NCI-H146 (cell line): ENCODE measurements at places on chromosomes 6 and 20.

GRCh38 chr20:50040432-50041245 is 57.9 kb downstream of the SNAI1 start:
- no peak for DNase-seq

DNA sequence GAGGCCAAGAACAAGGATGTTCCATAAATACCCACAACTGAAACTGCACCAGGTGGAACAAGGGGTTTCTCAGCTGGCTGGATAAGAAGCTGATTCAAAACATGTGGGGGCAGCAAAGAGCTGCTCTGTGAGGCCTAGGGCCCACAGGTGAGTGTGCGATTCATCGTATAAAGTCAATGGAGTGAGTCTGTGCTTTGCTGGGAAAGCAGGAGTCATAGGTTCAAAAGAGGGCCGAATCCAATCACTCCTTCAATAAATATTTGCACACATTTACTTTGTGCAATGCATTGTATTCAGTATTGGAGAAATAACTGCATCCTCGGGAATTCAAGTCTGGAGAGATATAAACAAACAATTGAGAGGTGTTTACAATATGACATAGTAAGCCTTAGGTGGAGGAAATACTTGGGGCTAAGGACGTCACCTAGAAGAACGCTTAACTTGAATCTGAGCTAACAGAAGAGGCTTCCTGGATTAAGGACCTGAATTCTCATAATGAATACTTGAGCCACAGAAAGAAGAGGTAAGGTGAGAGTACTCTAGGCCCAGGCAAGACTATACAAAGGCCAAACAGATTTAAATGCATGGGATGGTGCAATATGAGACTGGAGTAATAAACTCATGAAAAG is 83.7 kb upstream of the TMEM30A start:
- peak; percentile 43 for DNase-seq

DNA sequence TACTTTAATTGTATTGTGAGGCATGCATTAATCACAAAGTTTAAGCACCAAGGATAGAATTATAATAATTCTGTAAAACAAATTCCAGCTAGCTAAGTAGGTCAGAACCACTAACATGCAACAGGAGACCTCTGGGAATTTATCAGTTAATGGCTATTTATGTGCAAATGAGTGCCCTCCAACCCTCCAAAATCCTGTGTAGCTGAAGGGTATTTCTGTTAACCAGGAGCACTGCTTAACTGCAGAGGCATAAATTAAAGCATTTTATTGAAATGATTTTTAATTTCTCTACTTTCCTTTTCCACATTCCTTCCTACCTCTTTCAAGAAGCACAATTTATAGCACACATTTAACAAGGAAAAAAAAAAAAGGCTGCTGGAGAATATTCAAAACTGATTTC is 77.0 kb downstream of the MMS22L start:
- no peak for DNase-seq

DNA sequence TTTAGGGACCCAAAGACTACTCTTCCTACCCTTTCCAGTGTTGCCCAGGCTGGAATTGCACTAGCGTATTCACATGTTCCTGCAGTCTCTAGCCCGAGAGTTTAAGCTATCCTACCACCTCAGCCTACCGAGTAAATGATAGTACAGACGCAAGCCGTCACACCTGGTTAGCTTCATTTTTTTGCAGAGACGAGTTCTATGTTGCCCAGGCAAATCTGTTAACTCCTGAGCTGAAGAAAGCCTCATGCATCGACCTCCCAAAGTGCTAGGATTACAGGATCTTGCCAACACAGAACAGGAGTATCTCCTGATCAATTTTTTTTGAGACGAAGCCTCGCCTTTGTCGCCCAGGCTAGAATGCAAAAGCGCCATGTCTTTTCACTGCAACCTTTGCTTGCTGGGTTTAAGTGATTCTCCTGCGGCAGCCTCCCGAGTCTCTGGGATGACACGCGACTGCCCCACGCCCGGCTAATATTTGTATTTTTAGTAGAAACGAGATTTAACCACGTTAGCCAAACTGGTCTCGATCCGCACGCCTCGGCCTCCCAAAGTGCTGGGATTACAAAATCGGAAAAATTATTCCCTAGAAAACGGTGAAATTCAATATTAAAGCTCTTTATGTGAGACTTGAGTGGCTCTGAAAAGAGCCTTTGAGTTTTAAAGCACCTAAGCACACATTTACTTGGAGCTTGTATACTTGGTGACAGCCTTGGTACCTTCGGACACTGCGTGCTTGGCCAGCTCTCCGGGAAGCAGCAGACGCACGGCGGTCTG is 128.5 kb downstream of the HFE start:
- peak; percentile 68 for DNase-seq

GRCh38 chr20:31684153-31685015 is 38.3 kb downstream of the BCL2L1 start:
- no peak for DNase-seq

GRCh38 chr6:167735084-167735950 is 91.4 kb upstream of the AFDN start:
- no peak for DNase-seq

GRCh38 chr20:24943196-24943595 is 5.9 kb upstream of the CST7 start:
- no peak for DNase-seq

DNA sequence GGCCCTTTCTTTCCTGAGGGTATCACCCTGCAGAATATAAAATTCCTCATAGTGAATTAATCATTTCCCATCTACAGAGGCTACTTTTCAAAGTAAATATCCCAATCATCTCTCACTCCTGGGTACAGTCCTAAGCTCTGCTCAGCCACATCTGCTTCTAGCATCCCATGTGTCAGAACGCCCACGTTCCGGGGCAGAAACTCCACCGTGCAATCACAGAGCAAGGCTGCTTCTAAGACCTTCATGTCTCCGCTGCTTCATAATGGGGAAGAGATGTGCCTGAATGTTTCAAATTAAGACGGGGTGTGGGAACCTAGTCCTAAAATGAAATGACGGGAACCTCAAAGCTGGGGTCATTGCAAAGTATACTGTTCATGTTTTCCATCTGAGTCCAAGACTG is 208.8 kb upstream of the GMDS start:
- no peak for DNase-seq

DNA sequence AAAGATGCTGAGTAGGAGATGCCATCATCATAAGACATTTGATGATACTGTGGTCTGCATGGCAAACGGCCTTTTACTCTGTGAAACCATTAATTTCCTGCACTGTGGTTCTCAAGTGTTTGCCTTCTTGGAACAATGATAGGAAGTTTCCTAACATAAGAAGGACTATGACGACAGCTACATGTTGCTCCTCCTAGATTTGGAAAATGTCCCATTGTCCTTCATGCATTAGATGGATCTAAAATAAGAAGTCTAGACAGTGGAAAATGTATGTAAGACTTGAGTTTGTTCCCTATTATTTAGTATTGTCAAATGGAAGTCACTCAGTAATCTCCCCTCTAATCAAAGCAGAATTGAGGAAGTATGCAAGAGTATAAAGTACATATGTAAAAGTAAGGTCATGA is 98.5 kb upstream of the TMEM170B start:
- DNase-seq = no peak

- no peak for DNase-seq
These were observed 1080.7 kb downstream of the GRIK2 start for GRCh38 chr6:102474041-102474807.

GRCh38 chr6:2508071-2508470 is 242.7 kb downstream of the MYLK4 start:
- DNase-seq = no peak

DNA sequence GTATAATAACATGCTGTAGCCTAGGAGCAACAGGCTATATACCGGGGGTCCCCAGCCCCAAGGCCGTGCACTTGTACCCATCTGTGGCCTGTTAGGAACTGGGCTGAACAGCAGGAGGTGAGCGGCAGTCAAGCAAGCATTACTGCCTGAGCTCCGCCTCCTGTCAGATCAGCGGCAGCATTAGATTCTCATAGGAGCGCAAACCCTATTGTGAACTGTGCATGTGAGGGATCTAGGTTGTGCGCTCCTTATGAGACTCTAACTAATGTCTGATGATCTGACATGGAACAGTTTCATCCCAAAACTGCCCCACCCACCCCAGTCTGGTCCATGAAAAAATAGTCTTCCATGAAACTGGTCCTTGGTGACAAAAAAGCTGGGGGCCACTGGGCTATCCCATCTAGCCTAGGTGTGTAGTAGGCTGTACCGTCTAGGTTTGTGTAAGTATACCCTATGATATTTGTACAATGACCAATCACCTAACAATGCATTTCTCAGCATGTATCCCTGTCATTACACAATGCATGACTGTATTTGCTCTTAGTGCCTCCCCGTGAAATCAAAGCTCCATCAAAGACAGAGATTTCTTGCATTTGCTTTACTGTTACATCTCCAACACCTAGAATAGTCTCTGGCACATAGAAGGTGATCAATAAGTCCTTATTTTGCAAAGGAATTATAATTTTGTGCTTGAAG is 30.8 kb downstream of the NHSL1 start:
- peak; percentile 67 for DNase-seq

DNA sequence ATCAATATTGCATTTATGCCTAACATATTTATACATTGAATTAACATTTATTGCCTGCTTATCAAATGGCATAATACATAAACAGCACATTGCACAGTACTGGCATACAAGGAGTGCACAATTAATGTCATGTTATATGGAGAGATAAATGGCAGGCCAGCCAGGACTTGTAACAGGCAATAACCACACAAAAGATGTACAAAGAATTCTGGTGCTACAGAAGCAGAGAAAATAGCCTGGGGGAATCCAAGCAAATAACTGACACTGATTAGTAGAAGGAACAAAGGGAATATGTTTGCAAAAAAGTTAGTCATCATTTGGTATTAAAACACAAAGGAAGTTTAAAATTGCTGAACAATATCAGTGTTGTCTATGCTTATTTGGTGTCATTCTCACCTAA is 27.3 kb downstream of the COL21A1 start:
- peak; percentile 97 for DNase-seq

DNA sequence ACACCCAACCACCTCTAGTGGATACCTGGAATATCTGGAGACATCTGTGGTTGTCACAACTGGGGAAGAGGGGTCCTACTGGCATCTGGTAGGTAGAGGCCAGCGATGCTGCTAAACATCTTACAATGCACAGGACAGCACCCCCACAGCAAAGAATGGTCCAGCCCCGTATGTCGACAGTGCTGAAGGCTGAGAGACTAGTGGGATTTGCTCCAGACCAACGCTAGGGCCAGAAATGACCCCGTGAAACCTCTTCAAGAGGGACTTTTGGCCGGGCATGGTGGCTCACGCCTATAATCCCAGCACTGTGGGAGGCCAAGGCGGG is 7.2 kb downstream of the PREX1 start:
- DNase-seq = no peak

DNA sequence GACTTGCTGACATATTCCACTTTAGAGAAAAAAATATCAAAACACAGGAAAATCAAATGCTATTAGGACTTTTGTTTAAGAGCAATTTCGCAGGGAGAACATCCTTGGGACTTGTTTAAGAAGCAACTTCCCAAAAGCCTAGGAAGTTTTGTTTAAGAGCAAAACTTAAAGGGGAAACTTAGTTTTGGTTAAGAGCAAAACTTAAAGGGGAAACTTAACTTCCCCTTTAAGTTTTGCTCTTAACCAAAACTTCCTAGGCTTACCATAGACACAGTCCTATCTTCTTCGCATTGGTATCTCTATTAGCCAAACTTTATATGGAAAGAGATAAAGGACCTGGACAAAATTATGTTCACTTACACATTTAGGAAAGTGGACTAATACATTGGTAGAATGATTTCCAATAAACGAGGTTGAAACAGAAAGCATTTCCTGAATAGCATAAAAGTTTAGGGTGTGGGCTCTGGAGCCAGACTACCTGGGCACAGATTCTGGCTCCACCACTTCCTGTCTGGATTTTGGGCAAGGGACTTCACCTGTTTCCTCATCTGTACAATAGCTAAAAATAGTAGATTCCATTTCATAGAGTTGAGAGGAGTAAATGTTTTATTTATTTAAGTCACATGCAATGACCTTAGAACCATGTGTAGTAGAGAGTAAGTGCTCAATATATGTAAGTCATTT is 15.7 kb downstream of the PAQR8 start:
- no peak for DNase-seq

DNA sequence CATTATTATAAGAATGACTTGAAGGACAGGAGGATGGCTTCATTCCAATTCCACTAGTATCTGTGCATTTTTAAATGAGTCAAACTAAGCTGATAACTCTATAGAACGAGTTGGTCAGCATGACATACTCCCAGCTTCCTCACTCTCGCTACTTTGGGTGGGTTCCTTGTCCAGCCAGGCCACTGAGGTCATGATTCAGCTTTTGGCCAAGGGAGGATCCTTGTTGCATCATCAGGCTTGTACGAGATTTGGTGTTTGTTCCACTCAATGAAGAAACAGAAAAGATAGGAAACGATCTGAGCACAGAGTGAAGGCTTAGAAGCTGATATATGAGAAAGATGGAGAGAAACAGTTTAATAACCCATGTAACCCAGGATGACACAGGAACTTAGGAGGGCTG is 19.8 kb downstream of the NEDD9 start:
- DNase-seq = no peak

- DNase-seq = no peak
These were observed 93.6 kb upstream of the NFATC2 start for GRCh38 chr20:51636123-51636522.

GRCh38 chr6:7307533-7307932 is 5.5 kb downstream of the SSR1 start:
- no peak for DNase-seq

DNA sequence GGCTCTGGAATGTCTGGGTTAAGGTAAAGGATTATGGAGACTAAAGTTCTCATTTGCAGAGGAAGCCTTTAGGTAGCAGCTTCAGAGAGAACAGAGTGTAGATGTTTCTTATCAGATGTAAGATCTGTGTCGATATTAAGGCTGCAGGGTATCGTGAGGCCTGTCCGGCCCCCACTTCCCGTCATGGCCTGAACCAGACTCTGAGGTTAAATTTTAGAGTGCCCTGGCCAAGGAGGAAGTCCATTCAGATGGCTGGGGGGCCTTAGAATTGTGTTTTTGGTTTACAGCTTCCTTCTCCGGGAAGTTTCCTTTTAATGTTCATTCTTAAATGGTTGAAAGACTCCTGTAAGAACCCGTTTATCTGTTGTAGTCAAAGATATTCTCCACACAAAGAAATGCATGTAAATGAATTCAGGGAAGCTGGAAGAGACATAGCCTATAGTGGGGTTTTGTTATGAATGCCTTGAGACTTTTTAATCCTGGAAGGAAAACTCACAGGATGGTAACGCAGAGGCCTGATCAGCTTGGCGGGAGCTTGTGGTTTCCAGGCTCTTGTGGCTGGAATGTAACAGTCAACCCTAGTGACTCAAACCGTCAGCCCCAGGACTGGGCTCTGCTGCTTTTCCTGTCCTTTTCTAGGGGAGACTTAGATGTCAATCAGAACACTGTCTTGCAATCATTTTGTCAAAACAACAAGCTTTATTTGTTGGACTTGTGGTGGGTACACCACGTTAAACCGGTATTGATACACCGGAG is 34.7 kb downstream of the KIF25 start:
- no peak for DNase-seq

GRCh38 chr20:24046888-24047287 is 58.3 kb upstream of the GGTLC1 start:
- no peak for DNase-seq
